A549 treated with RU486 at 1 μM for 4 hours (cell line): ENCODE measurements at places on chromosomes 11 and 22. TPM values are rescaled to one million over a fixed set of nuclear protein-coding genes. Genes with fewer than 3 reads are reported as not detected.

Gene TSG101
- total RNA-seq, result 80.2 to 124 TPM (median 99.1 TPM) in 5 replicates

Gene SULT4A1
- not detected in 5 replicates for total RNA-seq

Gene TMEM191B
- 0.42 to 2.3 TPM (median 1.3 TPM) in 5 replicates for total RNA-seq

Gene GPR137
- 28.5 to 53.9 TPM (median 46.0 TPM) in 5 replicates for total RNA-seq

Gene MUC6
- total RNA-seq, result 0.01 TPM in 2 of 5 replicates, not detected in the others
